Cardiac muscle cell (in vitro differentiated cells and primary cell): ENCODE measurements at places on chromosomes 13 and 19. TPM values are rescaled to one million over a fixed set of nuclear protein-coding genes. Genes with fewer than 3 reads are reported as not detected.

The ZFP36 gene
- 13.6 and 14.6 TPM in 2 replicates for total RNA-seq

The FCGBP gene
- total RNA-seq, result 0.57 and 0.70 TPM in 2 replicates

The ZNF761 gene
- 9.4 and 11.3 TPM in 2 replicates for total RNA-seq

The NLRP5 gene
- total RNA-seq, result not detected in 2 replicates

The TYROBP gene
- 2.9 TPM in 1 of 2 replicates, not detected in the other for total RNA-seq

The C19orf44 gene
- 5.8 and 9.2 TPM in 2 replicates for total RNA-seq

The KIRREL2 gene
- 3.5 and 4.2 TPM in 2 replicates for total RNA-seq

DNA sequence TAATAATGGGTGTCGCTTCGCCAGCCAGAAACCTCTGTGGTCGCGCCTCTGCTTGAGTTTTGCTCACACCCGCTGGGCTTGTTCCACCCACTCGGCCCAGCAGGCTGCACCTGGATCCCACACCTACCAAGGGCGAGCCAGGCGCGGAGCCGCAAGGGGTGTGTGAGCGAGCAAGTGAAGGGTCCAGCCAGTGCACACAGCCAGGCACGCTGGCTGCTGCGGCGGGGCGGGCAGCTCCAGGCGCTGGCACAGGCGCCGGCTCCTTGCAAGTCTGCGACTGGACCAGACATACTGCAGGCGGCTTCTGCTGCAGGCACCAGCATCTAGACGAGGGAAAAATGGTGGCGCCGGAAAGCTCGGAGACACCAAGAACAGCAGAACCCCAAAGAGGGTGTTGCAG, 1.8 kb upstream of the ZNF256 start:
- no peak overlapping the region for H3K27ac ChIP-seq
- peaks cover 9% of the 10 kb centered on the region for H3K4me1 ChIP-seq
- no peak overlapping the region for H3K4me3 ChIP-seq
- DNase-seq, result no peak
- H3K27me3 ChIP-seq, result no peaks in the 10 kb centered on the region
- H3K36me3 ChIP-seq, result no peaks in the 10 kb centered on the region

DNA sequence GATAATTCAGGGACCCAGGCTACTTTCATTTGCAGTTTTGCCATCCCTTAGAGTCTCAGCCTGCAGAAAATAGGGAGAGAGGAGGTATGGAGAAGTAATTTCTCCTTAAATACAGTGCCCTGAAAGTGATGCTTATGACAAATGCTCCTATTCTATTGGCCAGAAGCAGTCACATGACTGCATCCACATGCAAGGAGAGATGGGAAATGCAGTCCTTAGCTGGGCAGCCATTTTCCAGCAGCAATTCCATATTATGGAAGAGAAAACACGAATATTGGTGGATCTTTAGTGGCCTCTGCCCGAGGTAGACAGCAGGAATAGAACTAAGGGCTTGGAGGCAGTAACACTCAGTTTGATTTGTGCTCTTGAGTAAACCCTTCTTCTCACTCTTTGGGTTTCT, 39.4 kb downstream of the VAV1 start:
- H3K27ac ChIP-seq, result no peak overlapping the region
- H3K4me3 ChIP-seq, result no peak overlapping the region
- no peaks in the 10 kb centered on the region for H3K27me3 ChIP-seq
- H3K4me1 ChIP-seq, result no peaks in the 10 kb centered on the region
- DNase-seq, result peak; percentile 83

- peaks cover 5% of the 10 kb centered on the region for H3K4me1 ChIP-seq
- H3K27ac ChIP-seq, result no peak overlapping the region
- H3K4me3 ChIP-seq, result no peak overlapping the region
- DNase-seq, result no peak
Observed at GRCh38 chr13:113814435-113814821, 49.4 kb downstream of the GAS6 start.

DNA sequence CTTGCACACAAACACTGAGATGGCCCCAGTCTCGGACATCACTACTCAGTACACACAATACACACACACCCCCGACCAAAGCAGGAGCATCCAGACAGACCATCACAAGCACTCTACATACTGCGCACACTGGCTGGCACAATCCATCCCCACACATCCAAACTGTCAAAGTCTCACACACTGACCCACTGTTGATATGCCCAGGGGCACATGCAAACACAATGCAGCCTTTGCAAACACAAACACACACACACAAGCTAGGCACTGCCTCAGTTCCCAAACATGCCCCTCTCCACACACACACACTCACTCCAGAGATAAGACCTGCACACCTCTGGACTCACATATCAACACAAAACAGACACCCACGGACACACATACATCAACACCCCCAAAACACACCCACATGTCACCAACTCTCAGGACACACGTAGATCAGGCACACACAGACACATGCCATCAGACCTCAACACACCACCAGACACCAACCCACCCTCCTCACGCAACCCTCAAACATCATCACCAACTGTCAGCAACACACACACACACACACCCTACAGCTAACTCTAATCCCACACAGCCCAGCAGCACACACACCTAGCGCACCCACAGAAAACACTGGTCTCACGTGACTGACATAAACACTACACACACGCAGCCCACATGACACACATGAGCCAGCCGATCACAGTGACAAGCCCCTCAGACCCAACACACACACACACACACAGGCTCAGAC, 1.9 kb downstream of the BBC3 start:
- H3K27me3 ChIP-seq, result no peaks in the 10 kb centered on the region
- no peak overlapping the region for H3K27ac ChIP-seq
- H3K4me1 ChIP-seq, result peaks cover 20% of the 10 kb centered on the region
- peak overlapping the region; percentile 98 for H3K4me3 ChIP-seq
- H3K36me3 ChIP-seq, result no peaks in the 10 kb centered on the region

DNA sequence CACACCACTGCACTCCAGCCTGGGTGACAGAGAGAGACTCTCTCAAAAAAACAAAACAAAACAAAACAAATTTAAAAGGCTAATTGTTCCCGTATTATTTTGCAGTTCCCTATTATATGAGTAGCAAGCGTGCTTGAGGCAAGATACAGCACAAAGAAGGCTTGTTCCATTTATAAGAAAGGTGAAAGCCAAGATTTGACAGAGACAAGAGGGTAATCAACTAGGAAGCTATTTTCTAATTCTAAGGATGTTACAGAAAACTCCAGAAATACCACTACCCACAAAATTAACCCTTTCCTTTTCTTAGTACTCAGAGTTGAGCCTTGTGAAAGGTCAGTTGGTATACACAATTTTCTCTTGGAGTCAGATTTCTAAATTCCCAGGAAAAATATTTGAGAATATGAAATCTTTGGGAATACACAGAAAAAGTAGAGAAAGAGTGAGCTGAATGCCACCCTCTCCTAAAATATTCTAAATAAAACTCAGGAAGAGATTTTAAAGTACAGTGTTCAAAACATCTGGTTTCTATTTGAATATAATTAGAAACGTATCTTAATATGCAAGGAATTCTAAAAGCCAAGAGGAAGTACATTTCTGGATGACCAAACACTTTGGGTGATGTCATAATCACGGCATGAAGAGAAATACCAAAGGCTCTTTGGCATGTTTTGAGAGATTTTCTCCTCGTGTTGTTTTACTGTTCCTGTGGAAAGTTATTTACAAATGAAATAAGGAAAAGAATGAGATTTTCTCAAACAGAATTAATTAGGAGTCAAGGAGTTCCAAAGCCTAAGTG, 63.0 kb upstream of the FLT1 start:
- H3K27ac ChIP-seq, result no peak overlapping the region
- no peak overlapping the region for H3K4me3 ChIP-seq
- H3K36me3 ChIP-seq, result no peaks in the 10 kb centered on the region
- no peaks in the 10 kb centered on the region for H3K27me3 ChIP-seq
- DNase-seq, result peak; percentile 90

DNA sequence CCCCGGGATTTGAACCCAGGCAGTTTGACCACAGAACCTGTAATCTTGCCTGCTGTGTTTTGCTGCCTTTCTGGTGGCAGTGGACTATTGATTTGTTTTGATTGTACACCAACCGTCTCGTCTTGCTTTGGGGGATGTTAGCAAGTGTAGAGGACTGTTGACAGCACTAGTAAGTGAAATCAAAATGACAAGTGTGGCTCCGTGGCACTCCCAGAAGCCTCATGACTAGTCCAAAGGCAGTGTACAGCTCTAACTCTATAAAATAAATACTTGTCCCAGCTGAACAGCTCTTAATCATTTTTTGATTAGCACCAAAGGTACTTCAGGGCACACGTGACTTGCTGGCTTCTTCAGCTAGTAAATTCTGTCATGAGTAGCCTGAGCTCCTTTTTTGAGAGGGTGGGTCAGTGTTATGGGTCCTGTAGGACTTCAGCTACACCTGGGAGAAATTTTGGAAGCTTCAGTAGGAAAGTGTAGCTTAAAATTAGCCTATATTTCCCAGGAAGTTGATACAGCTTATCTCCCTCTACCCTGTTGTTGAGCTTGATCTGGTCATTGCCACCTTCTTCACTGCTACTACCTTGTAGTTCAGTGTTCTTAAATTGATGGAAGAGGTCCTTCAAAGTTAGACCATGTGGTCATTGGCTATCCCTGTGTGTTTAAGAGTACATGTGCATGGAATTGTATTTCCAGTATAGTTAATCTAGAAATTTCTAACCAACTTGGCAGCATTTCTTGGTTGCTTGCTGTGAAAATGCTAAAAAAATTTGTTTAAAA, 15.1 kb downstream of the TM9SF2 start:
- no peak for DNase-seq
- no peaks in the 10 kb centered on the region for H3K27me3 ChIP-seq
- H3K4me3 ChIP-seq, result no peak overlapping the region
- peaks cover 23% of the 10 kb centered on the region for H3K36me3 ChIP-seq

GRCh38 chr19:46678110-46678732, 17.2 kb upstream of the DACT3 start:
- no peak overlapping the region for H3K4me3 ChIP-seq
- H3K36me3 ChIP-seq, result peaks cover 8% of the 10 kb centered on the region
- peak; percentile 36 for DNase-seq
- no peaks in the 10 kb centered on the region for H3K27me3 ChIP-seq
- H3K4me1 ChIP-seq, result no peaks in the 10 kb centered on the region

DNA sequence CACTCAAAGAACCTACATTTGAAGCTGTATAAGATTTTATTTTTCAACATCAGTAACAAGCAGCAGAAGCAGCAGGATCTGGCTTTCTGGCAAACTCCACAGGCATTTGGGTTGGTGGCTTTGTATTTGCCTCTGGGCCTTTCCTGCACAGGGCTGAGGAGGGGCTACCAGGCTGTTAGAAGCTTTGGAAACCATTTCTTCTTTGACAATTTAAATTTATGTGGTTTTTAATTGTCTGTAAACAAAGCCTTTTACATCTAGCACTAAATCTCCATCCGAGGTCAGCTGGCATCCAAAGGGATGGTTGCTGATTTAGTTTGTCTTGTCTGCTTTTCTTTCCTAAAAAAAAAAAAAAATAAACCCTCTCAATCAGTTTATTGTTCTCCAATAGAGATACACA, 127.5 kb upstream of the OBI1 start:
- no peak for DNase-seq
- H3K4me1 ChIP-seq, result no peaks in the 10 kb centered on the region
- no peak overlapping the region for H3K27ac ChIP-seq
- no peaks in the 10 kb centered on the region for H3K27me3 ChIP-seq
- H3K36me3 ChIP-seq, result no peaks in the 10 kb centered on the region
- no peak overlapping the region for H3K4me3 ChIP-seq

DNA sequence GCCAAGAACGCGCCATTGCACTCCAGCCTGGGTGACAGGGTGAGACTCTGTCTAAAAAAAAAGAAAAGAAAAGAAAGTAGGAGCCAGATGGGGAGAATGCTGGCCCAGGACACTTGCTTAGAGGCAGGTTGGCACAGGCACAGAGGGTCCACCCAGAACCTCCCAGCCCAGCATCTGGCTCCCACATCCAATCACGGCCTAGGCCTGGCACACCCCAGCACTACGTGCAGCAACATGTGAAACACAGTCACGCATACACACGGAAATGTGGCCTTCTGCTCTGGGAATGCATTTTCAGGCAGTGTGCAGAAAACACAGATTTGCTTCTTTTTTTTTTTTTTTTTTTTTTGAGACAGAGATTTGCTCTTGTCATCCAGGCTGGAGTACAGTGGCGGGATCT, 20.9 kb upstream of the FOSB start:
- no peaks in the 10 kb centered on the region for H3K27me3 ChIP-seq
- no peak overlapping the region for H3K4me3 ChIP-seq
- H3K4me1 ChIP-seq, result peaks cover 4% of the 10 kb centered on the region

GRCh38 chr13:73943137-73943964, 190.9 kb downstream of the KLF12 start:
- no peaks in the 10 kb centered on the region for H3K27me3 ChIP-seq
- peak overlapping the region; percentile 56 for H3K27ac ChIP-seq
- no peak for DNase-seq
- H3K4me1 ChIP-seq, result peaks cover 8% of the 10 kb centered on the region
- no peak overlapping the region for H3K4me3 ChIP-seq

DNA sequence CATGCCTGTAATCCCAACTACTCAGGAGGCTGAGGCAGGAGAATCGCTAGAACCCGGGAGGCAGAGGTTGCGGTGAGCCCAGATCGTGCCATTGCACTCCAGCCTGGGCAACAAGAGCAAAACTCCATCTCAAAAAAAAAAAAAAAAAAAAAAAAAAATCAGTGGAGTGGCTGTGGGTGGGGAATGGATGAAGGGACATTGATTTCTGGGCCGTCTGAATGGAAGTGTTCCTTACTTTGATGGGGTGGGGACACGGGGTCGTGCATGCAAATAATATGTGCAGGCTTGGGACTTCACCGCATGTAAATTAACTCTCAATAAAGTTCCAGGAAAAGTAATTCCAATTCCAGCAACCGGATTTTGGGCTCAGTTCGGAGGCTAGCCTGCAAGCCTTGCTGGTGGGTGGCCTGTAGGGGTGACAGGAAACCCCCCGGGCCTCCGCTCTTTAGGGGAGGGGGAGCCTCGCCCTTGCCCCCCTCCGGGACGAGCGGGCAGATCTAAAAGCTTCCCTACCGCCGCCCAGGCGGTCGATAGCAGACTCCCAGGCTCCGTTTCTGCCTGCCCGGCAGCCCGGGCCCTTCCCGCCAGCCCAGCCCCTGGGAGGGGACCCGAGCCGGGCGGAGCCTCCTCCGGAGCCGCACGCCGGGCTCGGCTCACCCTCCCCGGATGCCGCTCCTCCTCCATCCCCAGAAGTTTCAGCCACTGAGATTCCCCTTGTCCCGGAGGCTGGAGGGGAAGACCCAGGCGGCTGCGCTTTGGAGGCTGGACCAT, 48.0 kb upstream of the ADGRE5 start:
- H3K27ac ChIP-seq, result no peak overlapping the region
- no peak overlapping the region for H3K4me3 ChIP-seq
- H3K27me3 ChIP-seq, result no peaks in the 10 kb centered on the region
- peak; percentile 19 for DNase-seq

DNA sequence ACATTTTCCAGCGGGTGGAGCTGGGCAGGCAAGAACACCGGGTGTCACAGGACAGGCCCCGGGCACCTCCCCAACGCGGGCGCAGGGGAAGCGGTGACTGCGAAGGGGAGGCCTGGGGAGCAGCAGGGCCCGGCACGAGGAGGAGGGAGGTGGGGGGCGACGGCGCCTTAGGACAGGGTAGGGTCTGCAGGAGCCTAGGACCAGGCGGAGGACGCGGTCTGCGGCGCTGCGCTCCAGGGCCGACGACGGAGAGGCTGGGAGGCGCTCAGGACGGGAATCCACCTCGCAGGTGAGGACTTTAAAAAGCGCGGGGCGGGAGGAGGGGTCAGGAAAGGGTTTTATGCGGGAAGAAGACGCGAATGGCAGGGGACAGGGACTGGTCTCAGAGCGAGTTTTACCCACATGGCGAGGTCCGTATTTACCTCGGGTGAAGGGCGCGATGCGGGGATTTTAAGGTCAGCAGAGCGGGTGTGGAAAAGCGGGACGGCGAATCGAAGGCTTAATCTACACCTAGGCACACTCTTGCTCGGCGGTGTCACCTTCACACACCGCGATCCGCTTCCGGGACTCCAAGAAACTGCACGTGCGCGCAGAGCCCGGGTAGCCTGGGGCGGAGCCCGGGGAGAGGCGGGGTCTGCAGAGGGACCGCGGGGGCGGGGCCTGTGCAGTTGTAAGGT, 13.5 kb downstream of the ERVV-2 start:
- no peaks in the 10 kb centered on the region for H3K36me3 ChIP-seq
- DNase-seq, result peak; percentile 82
- no peaks in the 10 kb centered on the region for H3K27me3 ChIP-seq
- H3K4me1 ChIP-seq, result peaks cover 7% of the 10 kb centered on the region
- peak overlapping the region; percentile 28 for H3K4me3 ChIP-seq
